Right cardiac atrium (tissue), 5 donors: ENCODE measurements at places on chromosomes 7 and 10. TPM values are rescaled to one million over a fixed set of nuclear protein-coding genes. Genes with fewer than 3 reads are reported as not detected.
A peak's percentile ranks its signal among the peaks of the same experiment; 100 is the strongest.

GRCh38 chr7:30102281-30102680, 32.5 kb upstream of the MTURN start:
- no peak for DNase-seq

DNA sequence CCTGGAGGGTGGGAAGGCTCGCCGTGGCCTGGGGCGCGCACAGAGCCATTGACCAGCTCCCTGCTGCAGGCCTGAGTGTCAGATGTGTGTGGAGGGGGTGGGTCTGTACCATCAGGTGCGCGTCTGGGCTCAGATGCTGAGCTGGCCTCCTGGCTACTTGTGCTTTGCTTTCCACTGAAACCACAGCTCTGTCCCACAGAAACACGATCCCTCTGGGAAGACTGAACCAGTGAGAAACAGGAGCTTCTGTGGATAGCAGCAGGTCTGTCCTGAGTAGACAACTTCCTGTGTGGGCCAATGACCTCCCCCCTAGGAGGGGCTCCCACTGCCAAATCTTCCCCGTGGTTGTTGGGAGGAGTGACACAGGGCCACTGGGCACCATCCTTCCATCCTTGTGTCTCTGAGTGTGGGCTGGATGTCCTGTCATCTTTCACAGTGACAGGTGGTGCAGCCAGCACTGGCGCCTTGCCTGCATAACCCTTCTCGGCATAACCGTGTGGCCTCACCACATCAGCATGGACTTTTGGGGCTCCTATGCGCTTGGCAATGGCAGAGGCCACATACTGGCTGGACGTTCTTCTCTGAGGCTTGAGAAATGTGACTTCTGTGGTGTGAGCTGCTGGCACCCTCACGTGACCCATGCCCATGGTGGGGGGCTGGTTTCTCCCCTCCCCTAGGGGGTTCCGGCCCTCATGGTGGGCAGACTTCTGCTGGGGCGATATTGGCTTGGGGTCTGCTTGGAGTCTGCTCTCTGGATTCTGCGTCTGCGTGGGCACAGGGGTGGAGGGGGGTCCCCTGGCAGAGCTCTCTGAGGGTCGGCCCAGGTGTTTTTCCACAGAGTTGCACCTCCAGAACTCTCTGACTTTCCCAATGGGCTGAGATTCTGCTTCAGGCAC, 245.5 kb upstream of the GRB10 start:
- no peak for DNase-seq

- DNase-seq: no peak
These were observed 22.3 kb upstream of the EXOC6 start for GRCh38 chr10:92826061-92826460.

DNA sequence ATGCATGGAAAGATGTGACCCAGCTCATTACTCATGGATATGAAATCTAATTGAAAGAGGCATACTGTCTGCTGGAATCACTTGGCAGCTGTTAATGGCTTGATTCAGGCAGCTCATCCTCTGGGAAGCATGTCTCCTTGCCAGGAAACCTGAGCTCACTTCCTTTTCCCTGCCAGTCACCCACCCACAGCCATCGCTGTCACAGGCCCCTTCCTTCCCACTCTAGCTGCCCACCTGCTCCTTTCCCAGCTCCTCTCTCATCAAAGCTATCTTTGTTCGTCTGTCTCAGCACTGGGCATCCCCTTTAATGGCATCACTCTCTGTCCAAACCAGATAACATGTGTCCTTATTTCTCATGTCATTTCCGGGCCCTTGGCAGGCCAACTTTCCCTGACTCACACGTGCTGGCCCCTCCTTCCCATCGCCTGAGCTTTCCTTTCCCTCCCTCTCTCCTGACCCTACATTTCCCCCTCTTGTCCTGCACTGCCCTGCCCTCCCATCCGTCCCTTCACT, 721.9 kb downstream of the TNS3 start:
- peak; percentile 27 for DNase-seq

DNA sequence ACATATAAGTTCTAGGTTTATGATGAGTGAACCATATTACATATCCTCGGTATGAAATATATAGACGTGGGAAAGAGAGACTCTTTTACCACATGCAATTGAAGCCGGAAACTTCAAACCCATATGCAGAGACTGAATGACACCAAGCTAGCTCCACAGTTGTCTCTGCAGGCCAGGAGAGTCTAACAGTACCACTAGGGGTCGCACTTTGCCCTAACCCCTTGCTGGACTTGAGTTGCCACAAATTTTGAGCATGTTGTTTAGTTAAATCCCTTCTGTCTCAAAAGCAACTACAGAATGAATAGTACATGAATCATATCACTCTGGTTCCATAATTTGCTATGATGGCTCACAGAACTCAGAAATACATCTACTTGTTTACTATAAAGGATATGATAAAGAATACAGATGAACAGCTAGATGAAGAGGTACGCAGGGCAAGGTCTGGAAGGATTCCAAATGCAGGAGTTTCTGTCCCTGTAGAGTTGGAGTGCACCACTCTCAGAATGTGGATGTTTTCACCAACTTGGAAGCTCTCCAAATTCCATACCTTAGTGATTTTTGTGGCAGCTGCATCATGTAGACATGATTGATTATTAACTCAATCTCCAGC, 112.4 kb upstream of the YAE1 start:
- DNase-seq: no peak

DNA sequence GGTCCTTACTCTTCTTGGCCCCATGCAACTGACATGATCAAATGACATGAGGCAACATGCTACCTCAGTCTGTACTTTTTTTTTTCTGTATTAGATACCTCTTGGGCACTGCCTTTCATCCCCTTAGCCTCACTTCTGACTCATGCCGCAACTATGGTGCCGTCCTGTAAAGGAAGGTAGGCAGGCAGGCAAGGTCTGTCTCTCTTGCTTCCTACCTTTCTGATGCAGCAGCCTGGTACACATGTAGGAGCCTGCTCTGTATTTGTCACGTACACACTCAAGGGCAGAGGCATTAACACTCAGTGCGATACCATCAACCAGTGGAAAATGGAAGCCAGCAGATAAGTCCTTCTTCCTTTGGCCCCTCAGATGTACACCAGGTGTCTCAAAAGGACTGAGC, 146.7 kb downstream of the ATE1 start:
- DNase-seq: no peak

GRCh38 chr7:104362756-104363155, 34.4 kb downstream of the LHFPL3 start:
- no peak for DNase-seq

GRCh38 chr10:72315611-72316385, 38.9 kb downstream of the DNAJB12 start:
- DNase-seq: peak; percentile 84

GRCh38 chr10:29691564-29692072, 56.8 kb upstream of the SVIL start:
- DNase-seq: no peak

GRCh38 chr7:86926732-86927131, 132.7 kb downstream of the ELAPOR2 start:
- DNase-seq: no peak

DNA sequence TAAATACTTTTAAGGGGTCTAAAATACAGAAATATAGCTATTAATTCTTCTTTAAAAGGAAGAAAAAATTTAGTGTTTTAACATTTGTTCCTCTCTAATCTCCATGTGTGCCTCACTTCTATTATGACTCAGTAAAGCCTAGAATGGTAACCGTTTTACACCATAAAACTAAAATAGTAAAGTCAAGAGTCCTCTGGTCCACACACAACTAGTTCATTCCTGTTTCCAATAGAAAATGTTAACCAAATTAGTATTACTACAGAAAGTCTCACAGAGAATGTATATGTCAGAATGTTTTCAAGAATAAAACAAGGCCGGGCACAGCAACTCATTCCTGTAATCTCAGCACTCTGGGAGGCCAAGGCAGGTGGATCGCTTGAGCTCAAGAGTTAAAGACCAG, 55.8 kb downstream of the CNOT4 start:
- no peak for DNase-seq

GRCh38 chr10:1074748-1075308, 18.6 kb downstream of the WDR37 start:
- DNase-seq: no peak

DNA sequence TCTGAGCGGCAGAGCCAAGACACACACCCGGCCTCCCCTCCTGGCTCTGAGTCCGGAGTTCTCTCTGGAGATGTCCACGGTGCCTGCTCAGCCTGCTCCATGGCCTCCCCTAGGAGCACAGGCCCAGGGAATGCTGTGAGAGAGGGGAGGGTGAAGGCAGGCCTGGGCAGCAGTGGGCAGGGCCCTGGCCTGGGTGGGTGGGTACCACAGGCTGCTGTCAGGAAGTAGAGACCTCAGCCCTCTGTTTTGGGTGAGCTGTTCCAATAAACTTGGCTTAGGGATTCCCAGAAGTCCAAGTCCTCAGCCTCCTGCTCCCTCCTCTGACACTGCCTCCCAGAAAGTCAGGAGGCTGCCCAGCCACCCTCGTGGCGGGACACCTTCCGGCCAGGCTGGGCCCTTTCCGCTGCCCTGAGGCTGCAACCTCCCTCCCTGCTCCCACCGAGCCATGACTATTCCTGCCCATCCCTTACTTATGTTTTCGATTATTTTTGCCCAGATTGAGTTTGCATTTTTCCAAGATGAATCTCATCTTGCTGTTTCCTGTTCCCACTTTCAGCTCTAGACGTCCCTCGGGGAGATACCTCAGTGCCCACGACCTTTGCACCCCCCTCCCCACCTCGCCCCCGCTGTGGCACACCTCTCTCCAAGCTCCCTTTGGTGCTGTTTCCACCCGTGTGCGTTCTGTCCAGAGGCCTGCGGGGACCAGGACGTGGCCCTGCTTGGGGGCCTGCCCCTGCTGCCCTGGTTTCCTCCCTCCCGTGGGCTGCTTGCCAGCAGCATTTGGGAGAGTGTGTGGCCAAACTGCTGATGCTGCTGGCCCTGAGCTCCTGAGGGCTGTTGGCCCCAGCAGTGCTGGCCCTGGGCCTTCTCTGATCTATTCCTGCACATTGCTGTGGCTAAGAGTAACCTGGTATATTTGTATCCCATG, 5.8 kb upstream of the POLM start:
- DNase-seq: peak; percentile 95

GRCh38 chr7:105198223-105198622, 184.2 kb downstream of the KMT2E start:
- no peak for DNase-seq

GRCh38 chr7:132576721-132577085, 433 bp upstream of the PLXNA4 start:
- DNase-seq: peak; percentile 60

DNA sequence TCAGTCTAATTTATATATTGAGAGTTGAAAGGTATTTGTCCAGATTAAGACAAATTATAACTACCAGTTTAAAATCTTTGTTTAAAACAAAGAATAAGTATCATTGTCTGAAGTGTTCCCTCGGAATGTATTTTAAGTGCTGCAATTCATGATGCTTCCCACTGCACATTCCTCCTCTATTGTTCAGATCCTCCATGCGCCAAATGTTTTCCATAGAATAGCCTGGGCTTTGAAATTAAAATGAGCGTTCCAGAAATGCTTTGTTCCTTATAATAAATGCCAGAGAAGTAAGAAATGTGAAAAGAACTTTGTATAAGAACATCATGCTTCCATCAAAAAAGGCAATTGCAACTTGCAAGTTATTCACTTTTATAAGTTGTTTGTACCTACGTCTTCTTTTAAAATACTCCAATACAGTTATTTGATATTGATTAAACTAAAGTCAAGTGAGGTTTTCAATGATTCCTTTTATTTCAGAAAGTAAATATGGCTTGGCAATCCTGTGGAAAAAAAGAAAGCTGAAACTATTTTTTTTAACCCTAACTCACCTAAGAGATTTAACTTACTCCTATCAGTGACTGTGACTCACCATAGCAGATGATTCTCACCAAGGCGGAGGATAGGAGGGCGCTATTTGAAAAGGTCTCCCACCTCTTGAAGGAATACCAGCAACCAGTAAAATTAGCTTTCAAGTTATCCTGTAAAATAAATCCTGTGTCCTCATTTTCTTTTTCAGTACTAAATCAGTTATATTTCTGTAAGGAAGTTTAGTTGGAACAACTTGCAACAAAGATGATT, 85.8 kb downstream of the CTNNA3 start:
- no peak for DNase-seq

GRCh38 chr7:155930527-155930926, 118.3 kb upstream of the SHH start:
- no peak for DNase-seq

- DNase-seq: no peak
These were observed 35.5 kb downstream of the MYL10 start for GRCh38 chr7:101593556-101593955.

GRCh38 chr10:92844746-92845145, 3.6 kb upstream of the EXOC6 start:
- no peak for DNase-seq

- no peak for DNase-seq
These were observed 278.8 kb downstream of the TNS3 start for GRCh38 chr7:47303014-47303694.

DNA sequence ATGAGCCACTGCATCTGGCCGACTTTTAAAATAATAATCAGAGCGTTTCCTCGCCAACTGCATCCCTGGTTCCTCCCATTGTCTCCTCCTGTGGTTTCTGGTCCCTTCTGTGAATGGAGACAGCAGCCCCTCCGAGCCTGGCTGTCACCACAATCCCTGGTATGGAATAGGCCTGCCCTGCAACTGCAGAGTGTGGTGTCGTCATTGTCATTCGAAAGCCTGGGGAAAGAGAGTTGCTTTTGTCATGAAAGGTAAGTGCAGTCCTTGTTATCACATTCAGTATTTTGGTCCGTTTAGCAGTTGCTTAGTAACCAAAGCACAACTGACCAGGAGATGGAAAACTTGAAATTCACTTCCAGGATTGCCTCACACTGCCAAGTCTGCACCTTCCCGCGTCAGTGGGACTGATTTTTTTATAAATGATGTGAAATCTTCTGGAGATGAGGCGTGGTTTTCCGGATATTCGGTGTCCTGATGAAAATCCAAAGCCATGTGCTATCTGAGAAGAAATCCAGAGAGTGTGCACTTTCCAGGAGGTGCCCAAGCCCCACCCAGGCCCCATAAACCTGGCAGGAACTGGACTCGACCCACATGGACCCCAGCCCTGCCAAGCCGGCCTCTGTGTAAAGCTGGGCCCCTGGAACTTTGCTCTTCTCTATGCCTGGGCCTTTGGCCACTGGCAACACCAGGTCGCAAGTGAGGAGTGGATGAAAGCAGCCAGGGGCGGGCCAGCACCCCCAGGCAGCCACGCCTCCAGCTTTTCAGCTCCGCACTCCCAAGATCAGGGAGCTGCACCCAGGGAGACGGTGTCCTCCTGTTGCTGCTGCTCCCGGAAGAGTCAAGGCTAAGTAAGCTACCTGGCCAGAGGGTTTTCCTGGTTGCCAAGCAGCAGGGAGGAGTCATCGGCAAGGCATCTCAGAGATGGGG, 133.7 kb upstream of the SH2B2 start:
- DNase-seq: peak; percentile 36

ADCYAP1R1 gene
- 1.1 TPM for total RNA-seq

ELMO1 gene
- total RNA-seq: 20.8 TPM

IFIT1B gene
- not detected for total RNA-seq

WNT2 gene
- total RNA-seq: 1.6 TPM

MRC1 gene
- total RNA-seq: 44.6 TPM

PTPRN2 gene
- 1.8 TPM for total RNA-seq

LRRD1 gene
- total RNA-seq: 0.17 TPM

CYP26A1 gene
- total RNA-seq: not detected

OR9A2 gene
- not detected for total RNA-seq

CCZ1 gene
- 51.9 TPM for total RNA-seq
